ENCODE measurements at places on chromosomes 2 and 18.

- DNase-seq = no peak
These were observed 103.9 kb upstream of the TEKT4 start for GRCh38 chr2:94767336-94767735.

DNA sequence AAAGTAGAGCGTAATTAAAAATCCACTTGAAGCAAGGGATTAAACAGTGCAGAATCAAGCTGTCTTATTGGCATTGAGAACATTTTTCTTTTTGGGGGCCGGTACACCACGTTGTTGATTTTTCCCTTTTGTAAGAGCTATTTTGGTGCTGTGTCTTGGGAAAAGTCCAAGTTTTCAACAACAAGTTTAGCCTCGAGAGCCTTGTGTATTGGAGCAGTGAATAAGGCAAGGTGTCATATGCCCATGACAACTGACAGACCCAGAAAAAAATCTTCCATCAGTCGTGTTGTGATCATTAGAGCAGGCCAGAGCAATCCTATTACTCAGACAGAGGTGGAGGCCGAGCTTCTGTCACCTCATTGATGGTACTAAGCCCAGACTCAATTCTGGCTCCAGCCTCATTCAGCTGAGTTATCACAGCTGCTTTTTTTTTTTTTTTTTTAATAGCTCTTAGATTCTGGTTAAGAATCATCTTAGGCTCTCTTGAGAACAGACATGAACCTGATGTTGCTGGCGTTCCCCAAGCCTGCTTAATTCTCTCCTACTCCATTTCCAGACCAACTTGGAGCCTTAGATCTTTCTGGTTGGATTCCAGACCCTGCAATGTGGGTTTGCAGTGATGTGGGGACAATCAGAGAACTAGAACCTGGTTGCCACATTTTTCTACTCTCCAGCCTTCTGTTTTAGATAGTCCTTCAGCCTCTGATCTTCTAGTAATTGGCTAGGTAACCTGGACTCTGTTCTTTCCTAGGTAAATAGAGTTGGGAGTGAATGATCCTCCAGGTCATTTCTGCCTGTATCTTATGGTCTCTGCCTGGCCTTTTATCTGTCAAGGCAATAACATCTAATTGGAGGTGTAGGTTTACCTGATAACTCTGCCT, 43.1 kb downstream of the MOGAT1 start:
- DNase-seq = peak; percentile 59

- no peak for DNase-seq
These were observed 32.9 kb downstream of the SP140 start for GRCh38 chr2:230258483-230258882.

DNA sequence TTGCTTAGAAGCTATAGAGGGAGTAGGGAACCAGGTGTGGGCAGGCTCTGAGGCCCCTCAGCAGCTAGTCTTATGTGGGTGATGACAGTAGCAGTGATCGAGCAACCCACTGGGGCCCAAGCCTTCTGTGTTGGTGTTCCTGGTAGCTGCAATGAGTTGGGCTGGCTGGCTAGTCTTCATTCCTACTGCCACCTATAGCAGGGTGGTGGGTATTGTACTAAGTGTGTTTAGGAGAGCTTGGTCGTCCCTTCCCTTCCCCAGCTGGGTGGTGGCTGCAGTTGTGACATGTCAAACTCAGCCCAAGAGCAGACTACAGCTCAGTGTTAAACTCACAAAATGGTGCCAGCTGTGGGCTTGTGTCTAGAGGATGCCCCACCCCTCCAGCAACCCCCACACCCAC, 486.1 kb upstream of the UBE2E3 start:
- DNase-seq = no peak

- DNase-seq = no peak
These were observed 813 bp downstream of the NDC80 start for GRCh38 chr18:2572171-2572569.

DNA sequence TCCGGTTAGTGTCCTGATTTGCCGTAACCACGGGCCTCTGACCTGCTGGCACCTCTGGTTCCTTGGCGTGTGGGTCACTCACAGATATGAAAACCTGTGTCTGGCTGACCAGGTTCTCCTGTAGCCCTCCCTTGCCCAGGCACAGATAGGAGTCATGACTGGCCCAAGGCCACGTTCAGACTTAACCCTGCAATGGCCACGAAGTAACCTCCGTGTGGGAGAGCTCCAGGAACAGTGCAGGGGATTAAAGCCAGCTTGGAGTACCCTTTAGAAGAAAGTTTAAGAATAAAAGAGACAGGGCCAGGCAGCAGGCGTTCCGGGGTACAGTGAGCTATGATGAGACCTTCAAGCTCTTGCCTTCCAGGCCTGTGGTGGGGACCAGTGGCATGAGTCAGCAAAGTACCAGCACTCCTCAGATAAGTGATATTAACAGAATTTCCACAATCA, 25.5 kb downstream of the CENPO start:
- DNase-seq = no peak

DNA sequence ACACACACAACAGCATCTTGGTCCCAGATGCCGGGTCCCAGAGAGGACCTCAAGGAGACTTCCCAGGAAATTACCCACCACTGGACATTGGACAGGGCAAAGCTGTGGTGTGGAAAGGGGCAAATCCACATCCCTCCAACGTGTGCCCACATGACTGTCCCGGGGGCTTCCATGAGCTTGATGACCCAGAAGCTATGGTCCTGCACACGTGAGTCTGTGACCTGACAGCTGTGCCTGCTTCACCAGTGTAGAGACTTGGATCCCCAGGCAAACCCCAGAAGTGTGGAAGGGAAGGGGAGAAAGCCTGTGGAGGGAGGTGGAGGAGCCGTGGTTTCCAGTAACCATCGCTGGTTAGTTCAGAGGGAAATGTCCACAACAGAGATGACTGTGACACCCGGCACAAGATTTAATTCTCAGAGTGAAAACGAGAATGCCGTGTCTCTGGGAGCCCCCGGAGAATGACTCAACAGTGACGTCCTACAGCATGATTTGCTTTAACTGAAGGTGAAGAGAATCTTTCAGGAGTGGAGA, 19.1 kb upstream of the GPR55 start:
- DNase-seq = no peak

GRCh38 chr2:224994242-224994823, 47.9 kb downstream of the DOCK10 start:
- DNase-seq = no peak

DNA sequence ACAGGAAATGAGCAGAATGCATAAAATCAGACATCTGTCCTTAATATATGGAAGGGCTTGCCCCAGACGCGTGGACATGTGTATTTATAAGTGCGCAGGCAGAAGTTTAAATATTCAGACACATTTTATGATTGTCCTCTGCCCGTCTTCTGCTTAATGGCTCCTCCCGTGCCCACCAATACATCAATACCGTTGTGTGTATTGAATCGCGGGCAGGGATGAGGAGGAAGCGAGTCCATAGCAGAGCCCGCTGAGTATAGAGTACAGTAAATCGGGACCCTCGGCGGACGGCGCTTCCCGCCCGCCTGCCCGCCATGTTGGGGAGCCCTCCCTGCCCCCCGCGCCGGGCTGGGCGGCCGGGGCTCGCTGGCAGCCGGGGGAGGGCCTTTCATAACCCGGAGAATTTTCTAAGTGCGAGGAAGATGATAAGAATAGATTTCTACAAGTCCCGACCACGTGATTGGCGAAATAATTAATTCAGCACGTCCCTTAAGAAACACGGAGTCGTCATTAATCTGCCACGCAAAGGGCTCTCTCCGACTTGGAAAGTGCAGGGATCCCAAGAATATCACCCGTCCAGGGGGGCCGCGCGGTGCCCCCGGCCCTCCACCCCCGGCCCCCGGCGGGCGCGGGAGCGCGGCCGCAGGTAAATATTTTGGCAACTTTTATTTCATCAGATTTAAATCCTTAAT, at the start of gene HOXD3:
HOXD3 (plus strand) TSS at position 501 of the 692 bp plus-strand sequence. CDS start 11,808 bp downstream, outside the sequence.
- no peak for DNase-seq

GRCh38 chr2:16515696-16516095, 149.9 kb downstream of the CYRIA start:
- DNase-seq = no peak

- DNase-seq = no peak
These were observed 10.1 kb downstream of the CTIF start for GRCh38 chr18:48548921-48549320.

- no peak for DNase-seq
These were observed 56.1 kb downstream of the PLEKHM3 start for GRCh38 chr2:207969249-207969648.

- no peak for DNase-seq
These were observed 75.0 kb upstream of the SLC1A4 start for GRCh38 chr2:64914247-64914646.

DNA sequence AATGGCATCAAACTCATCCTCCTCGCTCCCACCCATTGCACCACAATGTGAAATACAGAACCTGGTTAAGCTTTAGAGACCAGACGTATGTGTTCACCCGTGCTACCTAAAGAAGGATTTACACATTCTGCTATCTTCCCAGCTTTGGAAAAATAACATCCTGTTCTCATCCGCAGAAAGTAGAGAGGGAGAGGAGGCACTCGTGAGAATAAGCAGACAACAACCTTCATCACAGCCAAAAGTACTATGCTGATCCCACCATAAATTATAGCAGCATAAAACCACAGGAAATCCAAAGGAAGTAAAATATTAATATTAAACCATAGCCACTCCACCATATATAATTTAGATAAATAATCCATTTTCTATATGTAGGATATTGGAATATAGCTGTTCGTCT, 111.7 kb upstream of the NRP2 start:
- no peak for DNase-seq

DNA sequence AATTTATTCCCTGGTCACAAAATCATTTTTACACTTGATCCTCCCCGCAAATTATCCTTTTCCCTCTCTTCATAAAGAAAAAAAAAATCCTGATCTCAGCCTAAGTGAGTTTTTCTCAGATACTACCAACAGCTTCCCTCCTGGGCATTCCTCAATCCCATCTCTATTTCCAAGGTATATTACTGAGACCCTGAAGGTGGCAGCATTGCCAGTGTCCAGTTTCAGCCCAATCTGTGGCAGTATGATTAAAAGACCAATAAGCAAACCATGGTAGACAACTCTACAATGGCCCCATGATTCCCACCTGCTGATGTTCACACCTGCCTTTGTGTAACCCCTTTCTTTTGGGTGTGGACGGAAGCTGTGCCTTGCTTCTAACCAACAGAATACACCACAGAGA, 45.1 kb downstream of the CCDC93 start:
- DNase-seq = no peak
